ENCODE measurements at places on chromosomes 5 and 9.

DNA sequence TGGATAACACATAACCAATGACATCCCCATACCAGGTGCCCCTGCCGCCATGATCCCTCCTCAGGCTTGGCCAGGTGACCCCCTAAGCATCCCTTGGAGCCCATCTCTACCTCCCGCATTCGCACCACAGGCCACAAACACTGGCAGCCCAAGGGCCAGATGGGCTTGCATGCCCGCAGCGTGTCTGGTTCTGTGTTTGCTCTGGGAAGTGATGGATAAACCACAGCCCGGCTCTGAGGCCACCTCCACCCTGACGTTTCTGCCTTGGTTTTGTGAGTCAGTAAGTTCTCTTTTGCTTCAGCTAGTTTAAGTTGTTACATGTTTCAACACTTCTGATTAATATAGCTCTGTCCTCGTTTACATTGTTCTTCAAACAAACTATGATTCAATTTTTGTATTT lies 172.4 kb upstream of the PHYKPL start:
- DNase-seq: peak; percentile 8

- DNase-seq: no peak
Observed at GRCh38 chr5:71929003-71929402, 178.3 kb upstream of the MAP1B start.

DNA sequence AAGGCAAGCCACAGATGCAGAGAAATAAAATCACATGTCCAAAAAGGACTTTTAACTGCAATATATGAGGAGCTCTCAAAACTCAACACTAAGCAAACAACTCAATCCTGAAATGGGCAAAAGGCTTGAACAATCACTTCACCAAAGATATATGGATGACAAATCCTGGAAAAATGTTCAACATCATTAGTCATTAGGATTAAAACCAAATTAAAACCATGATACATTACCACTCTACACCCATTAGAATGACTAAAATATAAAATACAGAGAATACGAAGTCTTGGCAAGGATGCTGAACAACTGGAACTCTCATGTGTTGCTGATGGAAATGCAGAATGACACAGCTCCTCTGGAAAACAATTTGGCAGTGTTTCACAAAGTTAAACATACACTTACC lies 277.4 kb downstream of the TLE1 start:
- DNase-seq: peak; percentile 25

DNA sequence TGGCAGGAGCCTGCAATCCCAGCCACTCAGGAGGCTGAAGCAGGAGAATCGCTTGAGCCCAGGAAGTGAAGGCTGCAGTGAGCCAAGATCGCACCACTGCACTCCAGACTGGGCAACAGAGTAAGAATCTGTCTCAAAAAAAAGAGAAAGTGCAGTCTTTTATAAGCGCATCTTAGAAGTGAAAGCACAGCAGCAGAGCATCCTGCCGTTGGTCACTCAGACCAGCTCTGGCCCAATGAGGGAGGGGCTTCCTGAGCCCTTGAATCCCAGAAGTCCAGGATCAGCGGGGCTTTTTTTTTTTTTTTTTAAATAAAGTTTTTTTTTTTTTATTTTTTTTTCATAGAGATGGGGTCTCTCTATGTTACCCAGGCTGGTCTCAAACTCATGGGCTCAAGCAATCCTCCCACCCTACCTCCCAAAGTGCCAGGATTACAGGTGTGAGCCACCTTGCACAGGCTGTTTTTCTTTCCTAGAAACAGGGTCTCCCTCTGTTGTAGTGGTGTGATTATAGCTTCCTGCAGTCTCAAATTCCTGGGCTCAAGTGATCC lies 42.3 kb downstream of the NAIF1 start:
- DNase-seq: no peak

- no peak for DNase-seq
Observed at GRCh38 chr5:71734141-71734540, 15.1 kb downstream of the CARTPT start.

- DNase-seq: no peak
Observed at GRCh38 chr5:133284306-133284705, 232.5 kb downstream of the HSPA4 start.

- DNase-seq: no peak
Observed at GRCh38 chr5:59863777-59864176, 29.7 kb downstream of the PDE4D start.

- DNase-seq: no peak
Observed at GRCh38 chr9:77954013-77954665, 77.5 kb downstream of the GNAQ start.

GRCh38 chr9:76297721-76298239 lies 96.4 kb downstream of the RFK start:
- peak; percentile 24 for DNase-seq

- no peak for DNase-seq
Observed at GRCh38 chr5:54996466-54996865, 11.1 kb upstream of the ESM1 start.

DNA sequence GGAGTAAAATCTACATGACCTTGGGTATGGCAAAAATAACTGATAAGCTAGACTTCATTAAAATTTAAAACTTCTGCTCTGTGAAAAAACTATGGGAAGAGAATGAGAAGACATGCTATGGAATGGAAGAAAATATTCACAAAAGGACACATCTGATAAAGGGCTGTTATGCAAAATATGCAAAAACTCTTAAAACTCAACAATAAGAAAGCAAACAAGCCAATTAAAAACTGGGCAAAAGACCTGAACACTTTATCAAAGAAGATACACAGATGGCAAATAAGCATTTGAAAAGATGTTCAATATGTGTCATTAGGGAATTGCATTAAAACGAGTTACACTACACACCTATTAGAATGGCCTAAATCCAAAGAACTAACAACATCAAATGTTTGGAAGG lies 439.5 kb downstream of the EFNA5 start:
- DNase-seq: no peak
